T-helper 2 cell (primary cell): ENCODE measurements at places on chromosomes 6 and 20.

- DNase-seq, result no peak
Observed at GRCh38 chr6:77837034-77837784, 184.4 kb downstream of the MEI4 start.

DNA sequence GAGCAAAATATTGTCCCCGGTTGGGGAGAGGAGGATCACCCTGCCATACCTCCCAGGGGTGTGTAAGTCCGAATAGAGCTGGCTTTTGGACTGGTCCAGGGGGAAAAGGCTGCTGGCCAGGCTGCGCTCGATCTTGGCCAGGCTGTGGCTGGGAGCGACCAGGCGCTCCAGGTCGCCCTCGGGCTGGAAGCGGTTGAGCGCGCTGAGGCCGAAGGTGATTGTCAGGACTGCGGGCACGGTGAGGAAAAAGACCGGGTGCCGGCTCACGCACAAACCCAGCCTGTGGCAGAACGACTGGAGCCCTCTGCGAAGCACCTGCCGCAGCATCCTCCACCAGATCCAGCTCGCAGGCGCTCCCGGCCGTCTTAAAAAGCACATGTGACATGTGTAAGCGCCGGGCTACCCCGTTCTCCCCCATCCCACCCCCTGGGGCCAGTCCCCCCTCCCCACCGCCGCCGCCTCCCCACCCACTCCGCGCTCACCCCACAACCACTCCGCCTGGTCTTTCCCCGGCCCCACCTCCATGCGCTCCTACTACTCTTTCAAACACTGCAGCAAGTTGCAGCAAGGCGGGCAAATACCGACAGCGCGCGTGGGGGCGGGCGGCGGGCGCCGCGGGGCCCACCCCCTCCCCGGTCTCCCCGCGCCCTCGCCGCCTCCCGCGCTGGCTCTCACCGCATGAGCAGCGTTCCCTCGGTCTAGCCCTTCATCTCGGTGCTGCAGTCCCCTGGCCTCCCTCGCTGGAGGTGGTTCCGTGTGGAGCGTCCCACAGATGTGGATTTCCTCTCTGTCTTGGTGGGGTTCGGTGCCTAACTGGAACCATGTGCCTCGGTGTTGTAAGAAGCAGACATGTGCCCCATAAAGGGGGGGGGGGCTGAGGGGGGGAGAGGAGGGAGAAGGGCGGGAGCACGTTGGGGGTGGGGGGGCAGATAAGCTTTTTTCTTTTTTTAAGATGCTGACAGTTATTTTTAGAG lies 42.4 kb downstream of the PTCHD4 start:
- DNase-seq, result no peak

GRCh38 chr20:57801581-57801980 lies 91.8 kb upstream of the PMEPA1 start:
- no peak for DNase-seq

DNA sequence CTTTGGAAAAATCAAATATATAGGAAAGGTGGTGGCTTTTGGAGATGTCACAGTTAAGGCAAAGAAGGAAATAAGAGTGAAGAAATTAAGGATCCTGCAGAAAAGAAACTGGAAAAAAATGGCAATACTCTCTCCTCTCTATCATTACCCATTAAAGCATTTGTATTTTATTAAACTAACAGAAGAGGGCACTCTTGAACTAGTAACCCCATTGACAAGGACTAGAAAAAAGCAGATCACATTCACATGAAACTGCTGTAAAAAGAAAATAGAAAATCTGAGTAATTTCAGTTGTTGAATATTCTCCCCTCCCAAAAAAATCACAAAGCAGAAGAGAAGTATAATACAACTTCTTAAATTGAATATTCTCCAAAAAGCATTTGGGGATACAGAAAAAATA lies 104.1 kb upstream of the SLC35B3 start:
- no peak for DNase-seq

- DNase-seq, result no peak
Observed at GRCh38 chr20:50467718-50468356, 42.3 kb upstream of the PTPN1 start.

- no peak for DNase-seq
Observed at GRCh38 chr20:33812908-33813462, 1.8 kb downstream of the CHMP4B start.

DNA sequence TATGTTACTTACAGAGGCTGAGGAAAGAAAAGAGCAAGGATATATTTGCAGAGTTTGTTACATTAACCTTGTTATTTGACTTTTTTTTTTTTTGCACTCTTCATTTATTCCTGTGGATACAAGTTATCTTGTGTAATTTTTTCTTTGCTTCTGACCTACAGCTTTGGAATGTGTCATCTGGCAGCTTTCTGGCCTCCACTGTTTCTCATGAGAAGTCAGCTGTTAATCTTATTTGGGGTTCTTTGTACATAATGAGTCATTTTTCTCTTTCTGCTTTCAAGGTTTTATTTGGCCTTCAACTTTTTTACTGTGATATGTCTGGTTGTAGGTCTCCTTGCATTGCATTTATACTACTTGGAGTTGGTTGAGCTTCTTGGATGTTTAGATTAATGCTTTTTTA lies 333.4 kb downstream of the SMOC2 start:
- DNase-seq, result no peak

GRCh38 chr20:61997891-61998290 lies 67.8 kb downstream of the TAF4 start:
- DNase-seq, result no peak

DNA sequence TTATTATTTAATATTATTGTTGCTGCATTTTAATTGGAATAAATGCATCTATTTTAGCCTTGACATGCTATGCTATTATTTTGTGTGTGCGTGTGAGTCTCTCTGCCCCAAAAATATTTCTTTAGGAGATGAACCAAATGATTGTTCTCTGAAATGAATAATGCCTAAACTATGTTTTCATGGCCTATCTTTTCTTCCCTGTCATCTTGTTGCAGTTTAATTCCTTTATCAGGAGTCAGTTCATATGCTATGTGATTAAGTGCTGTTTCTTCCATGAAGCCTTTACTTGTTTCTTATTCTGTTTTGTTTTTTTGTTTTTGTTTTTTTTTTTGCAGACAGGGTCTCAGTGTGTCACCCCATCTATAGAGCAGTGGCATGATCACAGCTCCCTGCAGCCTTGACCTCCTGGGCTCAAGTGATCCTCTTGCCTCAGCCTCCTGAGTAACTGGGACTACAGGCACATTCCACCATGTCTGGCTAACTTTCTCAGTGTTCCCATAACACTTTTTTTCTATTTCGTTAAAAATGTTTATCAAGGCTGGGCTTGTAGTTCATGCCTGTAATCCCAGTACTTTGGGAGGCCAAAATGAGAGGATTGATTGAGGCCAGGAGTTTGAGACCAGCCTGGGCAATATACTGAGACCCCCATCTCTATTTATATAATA lies 25.7 kb downstream of the TPX2 start:
- no peak for DNase-seq

DNA sequence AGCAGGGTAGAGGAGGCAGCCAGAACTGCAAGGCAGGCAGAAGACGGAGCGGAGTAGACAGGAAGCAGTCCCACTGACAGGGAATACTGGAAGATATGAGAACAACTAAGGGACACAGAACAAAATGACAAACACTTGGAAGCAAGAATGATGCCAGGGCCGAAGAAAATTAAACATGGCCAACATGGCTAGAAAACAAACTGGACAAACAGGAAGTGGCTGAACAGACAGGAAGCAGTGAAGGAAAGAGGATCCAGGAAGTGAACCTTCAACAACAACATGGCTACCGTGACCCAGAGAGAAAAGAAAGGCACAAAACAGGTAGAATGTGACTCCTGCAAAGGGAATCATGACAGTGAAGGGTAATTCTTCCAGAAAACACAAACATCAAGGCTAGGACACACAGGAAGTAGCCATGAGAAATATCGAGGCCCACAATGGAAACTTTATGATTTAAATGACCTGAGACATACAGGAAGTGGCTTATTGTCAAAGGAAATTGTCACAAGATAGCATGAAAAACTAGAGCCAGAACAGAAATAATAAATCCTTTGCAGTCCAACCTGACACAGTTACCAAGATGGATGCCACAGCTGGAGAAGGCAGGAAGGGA lies 9.1 kb downstream of the COL11A2 start:
- DNase-seq, result no peak

DNA sequence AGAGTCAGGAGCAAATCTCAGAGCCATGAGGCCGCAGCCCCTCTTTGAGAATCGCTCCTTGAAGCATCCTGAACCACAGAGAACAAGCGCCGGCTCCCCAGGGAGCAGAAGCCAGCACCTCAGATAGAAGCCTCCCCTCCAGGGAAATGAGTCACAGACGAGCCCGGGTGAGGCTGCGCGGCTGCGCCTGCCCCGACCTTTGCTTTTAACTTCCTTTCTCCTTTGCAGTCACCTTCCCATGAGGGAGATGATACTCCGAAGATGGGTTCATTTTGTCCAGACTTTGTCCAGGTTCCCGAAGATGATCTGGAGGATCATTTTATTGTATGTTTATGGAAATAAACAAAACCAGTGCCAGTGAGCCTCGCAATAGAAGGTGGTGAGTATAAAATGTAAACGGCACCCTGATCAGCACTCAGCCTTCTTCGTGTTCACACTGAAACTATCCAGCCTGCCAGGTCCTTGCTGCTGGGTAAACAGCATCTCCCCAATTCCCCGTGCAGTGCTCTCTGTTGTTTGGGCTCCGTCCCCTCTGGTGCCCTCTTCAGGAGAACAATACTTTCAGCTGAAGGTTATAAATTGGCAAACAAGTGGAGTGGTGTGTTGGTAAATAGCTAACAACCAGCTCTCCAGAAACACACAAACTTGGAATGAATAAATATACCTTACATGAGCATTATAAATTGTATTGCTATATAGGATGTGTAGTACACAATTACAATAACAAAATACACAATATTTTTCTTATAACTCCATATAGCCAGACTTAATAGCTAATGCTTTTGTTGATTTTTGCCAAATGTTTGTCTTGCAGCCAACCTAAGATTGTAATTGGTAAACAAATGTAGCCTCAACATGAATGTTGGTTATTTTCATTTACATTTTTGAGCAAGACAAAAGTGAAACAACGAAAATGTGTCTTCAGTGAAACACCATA lies 41.4 kb upstream of the TMEM181 start:
- peak; percentile 28 for DNase-seq

DNA sequence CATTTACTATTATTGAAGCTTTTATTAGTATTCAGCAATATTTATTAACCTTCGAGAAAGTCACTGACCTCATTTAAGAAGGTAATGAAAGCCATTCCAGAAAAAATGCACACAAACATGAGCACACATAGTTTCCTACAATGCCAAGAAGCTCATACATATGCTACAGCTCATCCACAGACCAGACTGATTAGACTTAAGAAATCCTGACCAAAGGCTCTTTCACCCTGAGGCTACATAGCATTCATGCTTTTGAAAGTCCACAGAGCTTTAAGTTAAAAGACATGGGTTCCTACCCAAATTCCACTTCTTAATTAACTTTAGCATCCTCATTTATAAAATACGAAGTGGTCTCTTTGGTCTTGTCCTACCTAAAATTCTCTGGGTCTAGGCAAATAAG lies 430.4 kb downstream of the TBC1D32 start:
- DNase-seq, result no peak

DNA sequence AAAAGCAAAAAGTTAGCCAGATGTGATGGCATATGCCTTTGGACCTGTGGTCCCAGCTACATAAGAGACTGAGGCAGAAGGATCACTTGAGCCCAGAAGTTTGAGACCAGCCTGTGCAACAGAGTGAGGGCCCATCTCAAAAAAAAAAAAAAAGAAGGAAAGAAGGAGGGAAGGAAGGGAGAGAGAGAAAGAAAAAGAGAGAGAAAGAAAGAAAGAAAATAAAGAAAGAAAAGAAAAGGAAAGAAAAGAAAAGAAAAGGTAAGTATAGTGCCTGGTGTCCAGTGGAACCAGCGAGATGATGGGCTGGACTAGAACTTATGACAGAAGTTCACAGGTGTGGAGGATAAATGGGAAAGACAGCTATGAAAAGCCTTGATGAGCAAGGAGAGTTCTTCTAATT lies 100.9 kb downstream of the QRSL1 start:
- DNase-seq, result no peak

- DNase-seq, result no peak
Observed at GRCh38 chr6:34829137-34829536, 37.3 kb downstream of the BLTP3A start.
